Uterus (tissue), 4 donors: ENCODE measurements at places on chromosomes 1 and 21. TPM values are rescaled to one million over a fixed set of nuclear protein-coding genes. Genes with fewer than 3 reads are reported as not detected.

DNA sequence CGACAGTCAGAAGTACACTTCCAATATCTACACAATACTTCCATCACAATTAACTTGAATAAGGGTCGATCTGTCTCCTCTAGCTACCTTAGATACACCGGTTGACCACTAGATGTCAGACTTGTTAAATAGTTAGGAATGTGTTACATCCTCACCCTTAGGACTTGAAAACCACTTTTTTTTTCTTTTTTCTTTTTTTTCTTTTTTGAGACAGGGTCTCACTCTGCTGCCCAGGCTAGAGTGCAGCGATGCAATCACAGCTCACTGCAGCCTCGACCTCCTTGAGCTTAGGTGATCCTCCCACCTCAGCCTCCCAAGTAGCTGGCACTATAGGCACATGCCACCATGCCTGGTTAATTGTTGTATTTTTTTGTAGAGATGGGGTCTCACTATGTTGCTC lies 120.4 kb upstream of the GREM2 start:
- DNase-seq: no peak

GRCh38 chr1:150875197-150876118 lies 941 bp downstream of the ARNT start:
- DNase-seq: no peak

GRCh38 chr1:235867903-235868469 lies 1.3 kb upstream of the LYST start:
- no peak for DNase-seq

DNA sequence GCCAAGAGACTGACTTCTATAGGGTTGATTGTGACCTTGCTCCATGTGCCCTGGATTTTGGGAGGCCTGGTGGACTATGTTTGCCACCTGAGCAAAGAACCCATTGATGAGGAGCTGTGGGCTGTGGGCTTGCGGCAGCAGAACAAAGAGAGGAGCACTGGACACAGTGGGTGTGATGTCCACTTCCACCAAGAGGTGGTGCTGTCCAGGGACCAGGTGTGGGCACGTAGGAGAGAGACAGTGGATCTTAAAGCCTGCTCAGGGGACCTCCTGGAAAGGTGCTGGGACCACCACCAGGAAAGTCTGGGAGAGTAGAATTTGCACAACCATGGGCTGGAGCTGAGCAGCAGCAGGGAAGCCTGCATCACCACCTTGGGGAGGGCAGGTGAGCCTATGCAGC lies 106.7 kb upstream of the ETS2 start:
- no peak for DNase-seq

- DNase-seq: no peak
Observed at GRCh38 chr21:25459365-25459764, 147.9 kb downstream of the MRPL39 start.

DNA sequence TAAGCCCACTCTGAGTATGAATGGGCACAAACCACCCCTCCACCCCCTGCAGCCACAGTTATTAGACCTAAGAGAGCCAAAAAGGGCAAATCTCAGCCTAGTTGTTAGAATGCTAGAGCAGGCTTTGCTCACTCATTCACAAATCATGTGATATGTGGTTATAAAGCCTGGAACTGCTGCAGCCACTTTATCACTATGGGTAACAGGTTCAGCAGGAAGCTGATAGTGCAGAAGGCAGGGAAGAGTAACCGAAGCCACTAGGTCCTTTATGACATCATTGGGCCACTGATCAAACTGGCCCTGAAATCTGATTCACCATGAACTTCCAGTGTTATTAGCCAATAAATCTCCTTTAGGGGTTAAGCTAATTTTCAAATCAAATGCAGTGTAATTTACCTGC lies 134.7 kb downstream of the GRIK1 start:
- DNase-seq: no peak

GRCh38 chr1:192547501-192547900 lies 28.1 kb upstream of the RGS1 start:
- DNase-seq: no peak

GRCh38 chr1:168879896-168880734 lies 151.1 kb upstream of the DPT start:
- peak; percentile 39 for DNase-seq

DNA sequence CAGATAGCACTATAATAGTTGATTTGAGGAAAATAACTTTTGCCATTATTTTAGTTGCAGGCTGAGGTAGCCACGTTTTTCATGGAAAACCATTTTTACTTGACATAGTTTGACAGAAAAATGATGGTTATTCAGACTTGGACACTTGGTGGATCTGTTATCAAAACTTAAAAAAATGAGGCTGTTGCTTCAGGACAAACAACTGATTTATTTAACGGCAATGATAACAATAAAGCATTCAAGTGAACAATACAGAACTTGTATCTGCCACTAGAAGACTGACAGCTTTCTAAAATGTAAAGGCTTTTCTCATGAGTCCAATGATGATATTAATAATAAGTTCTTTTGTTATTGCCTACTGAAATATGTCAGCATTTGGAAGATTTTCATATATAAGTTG lies 322.9 kb downstream of the BRINP3 start:
- DNase-seq: no peak

DNA sequence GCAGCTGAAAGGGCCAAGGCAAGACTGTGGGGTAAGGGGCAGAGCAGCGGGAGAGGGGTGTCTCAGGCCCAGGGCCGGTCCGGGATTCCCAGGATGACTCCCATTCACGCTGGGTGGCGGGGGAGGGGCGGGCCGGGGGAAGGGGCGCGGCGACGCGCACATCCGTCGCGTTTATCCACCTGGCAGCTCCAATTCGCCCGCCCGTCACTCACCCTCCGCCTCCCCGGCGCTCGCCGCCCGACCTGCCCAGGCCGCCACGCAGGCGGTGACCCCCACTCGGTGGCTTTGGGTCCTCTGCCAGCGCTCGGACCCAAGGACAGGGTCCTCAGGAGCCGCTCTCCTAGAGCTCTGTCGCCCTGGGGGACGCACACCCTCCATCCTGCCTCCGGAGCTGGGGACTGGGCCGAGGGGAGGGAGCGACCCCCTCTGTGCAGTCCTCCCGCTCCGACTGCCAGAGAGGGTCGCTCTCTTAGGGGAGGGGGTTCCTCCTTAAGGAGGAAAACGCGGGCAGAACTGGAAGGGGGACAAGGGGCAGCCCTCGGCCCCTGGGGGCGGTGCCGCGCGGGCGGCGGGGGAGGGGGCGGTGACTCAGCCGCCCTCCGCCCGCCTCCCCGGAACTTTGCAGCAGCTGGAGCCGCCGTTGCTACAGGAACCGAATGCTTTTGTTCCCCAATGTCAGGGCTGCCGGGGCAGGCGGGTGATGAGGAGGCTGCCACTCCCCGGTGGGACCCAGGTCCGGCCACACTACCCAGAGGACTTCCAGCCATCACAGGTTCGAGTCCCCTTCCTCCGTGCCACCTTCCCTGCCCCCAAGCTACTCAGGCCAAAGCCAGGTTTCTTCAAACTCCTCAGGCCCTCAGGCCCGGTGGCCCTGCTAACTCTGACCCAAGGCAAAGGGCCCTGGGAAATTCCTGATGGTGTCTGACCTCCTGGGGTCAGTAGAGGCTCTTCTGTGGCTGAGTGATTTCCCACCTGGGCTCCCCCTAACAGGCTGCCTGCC lies 3.4 kb downstream of the ADGRB2 start:
- DNase-seq: peak; percentile 62

DNA sequence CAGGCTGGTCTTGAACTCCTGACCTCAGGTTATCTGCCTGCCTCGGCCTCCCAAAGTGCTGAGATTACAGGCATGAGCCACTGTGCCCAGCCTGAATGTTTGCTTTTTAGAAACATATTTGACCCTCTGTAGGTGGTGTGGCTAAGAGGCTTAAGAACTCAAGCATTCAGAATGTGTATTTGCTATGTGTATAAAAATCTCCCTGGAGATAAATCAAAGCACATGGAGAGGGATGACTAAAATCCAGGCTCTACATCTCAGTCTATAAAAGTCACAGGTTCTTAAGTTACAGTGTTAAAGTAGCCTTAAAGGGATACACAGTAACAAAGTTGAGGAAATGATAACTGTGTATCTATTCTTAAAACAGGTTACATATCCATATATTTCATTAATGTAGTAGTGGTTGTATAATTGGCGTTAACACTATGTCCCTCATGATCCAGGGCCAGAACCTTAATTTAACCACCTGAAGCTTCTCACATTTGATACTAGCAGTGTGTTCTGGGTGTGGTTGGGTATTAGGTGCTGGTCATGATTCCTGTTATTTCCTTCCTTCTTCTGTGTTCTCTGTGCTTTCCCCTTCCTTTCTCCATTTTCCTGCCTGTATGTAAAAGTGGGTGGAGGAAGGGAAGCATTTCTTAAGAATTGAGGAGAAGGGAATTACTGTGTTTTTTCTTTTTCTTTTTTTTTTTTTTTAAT lies 16.2 kb downstream of the GIPC2 start:
- DNase-seq: no peak

GRCh38 chr1:238406098-238406860 lies 515.6 kb upstream of the ZP4 start:
- DNase-seq: no peak

DNA sequence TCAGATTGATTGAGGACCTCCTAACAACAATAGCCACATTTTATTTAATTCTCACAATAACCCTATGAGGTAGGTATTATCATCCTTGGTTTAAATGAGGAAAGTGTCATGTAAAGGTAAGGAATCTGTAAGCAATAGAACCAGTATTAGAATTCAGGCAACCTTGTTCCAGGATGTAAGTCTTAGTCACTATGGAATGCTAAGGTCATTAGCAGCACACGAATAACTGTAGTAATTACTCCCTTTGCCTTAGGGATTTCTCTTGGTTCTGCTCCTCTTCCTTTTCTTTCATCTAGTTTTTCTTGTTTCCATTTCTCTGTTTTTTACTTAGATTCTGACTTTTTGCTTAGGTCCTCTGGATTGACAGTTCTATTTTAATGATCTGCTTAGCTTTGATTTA lies 23.1 kb upstream of the ATP6V1G3 start:
- no peak for DNase-seq

DNA sequence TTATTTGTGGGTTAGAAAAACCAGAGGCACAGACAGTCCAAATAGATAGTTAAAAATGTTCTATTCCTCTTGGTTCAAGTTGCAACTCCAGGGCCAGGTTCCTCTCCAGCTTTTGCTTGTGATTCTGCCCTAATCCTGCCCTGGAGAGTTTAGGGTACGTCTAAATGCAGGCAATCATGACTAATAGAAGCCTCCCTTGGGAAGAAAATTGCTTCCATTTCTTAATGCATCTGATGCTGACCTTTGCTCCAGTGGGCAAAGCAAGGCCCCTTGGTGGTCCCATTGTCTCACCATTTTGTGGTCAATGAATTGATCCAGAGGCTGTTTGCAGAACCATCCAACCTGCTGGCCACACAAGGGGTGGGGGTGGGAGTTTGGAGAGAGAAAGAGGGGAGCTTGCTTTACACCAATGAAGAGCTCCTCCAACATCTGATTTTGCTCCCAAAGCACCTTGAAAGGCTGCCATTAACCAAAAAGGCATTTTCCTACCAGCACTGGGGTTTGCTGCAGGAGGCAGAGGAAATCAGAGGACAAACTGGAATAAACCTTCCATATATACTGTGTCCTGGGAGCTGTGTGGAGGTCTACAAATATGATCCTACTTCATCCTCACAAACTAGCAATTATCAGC lies 31.3 kb downstream of the C8B start:
- DNase-seq: no peak

- DNase-seq: peak; percentile 60
Observed at GRCh38 chr1:17494114-17494729, 45.3 kb upstream of the ARHGEF10L start.

GRCh38 chr1:245578308-245578707 lies 423.5 kb downstream of the KIF26B start:
- DNase-seq: no peak

Gene LRRIQ3
- total RNA-seq: 0.49 TPM

Gene TNFRSF9
- not detected for total RNA-seq

Gene USH2A
- total RNA-seq: 0.14 TPM

Gene OLIG1
- not detected for total RNA-seq

Gene VAV3
- total RNA-seq: 0.88 TPM

Gene LEMD1
- 1.6 TPM for total RNA-seq

Gene PGLYRP4
- total RNA-seq: not detected

Gene LEFTY1
- not detected for total RNA-seq

Gene PDZK1
- total RNA-seq: 0.35 TPM

Gene OTUD7B
- total RNA-seq: 9.7 TPM

Gene TAF12
- 10.8 TPM for total RNA-seq

Gene SLC6A17
- total RNA-seq: not detected

Gene SLC25A34
- total RNA-seq: 1.6 TPM
